ENCODE measurements at places on chromosomes 5 and 9.
A peak's percentile ranks its signal among the peaks of the same experiment; 100 is the strongest.

- no peak for DNase-seq
Measured at GRCh38 chr9:109806506-109807115, 26.6 kb downstream of the PALM2AKAP2 start.

DNA sequence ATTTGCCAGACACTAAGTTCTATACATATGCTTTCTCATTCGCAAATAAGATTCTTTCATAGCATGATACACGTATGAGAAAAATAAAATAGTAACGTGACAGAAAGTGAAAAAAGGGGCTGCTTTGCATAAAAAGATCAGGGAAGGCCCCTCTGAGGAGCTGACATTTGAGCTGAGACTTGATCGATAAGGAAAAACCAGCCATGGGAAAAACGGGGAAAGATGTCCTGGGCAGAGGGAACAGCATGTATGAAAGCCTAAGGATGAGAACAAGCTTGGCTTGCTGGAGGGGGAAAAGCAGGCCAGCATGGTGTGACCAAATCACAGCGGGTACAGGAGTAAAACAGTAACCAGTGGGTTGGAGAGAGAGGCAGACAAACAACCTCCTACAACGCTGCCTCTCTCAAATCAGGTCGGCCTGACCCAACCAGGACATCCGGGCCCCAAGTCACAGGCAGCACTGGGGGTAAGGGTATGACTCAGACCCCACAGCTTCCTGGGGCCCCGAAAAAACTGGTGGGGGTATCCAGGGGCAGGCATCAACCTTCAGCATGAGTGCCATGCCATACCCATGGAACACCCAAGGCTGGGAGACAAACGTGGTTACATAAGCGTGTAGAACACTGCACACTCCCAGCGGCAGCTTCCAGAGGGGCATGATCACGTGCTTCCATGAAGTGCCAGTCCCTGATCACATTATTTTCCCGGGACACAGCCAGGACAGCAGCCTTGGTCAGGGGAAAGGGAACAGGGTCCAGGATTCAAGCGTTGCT lies 2.2 kb downstream of the TNIP1 start:
- DNase-seq, result no peak

GRCh38 chr9:114117996-114118830 lies 19.1 kb upstream of the KIF12 start:
- no peak for DNase-seq

GRCh38 chr9:7921545-7922197 lies 122.1 kb upstream of the DMAC1 start:
- DNase-seq, result no peak

GRCh38 chr5:138716456-138716924 lies 36.7 kb upstream of the CTNNA1 start:
- no peak for DNase-seq

- DNase-seq, result no peak
Measured at GRCh38 chr9:14752271-14752670, 29.7 kb upstream of the CER1 start.

DNA sequence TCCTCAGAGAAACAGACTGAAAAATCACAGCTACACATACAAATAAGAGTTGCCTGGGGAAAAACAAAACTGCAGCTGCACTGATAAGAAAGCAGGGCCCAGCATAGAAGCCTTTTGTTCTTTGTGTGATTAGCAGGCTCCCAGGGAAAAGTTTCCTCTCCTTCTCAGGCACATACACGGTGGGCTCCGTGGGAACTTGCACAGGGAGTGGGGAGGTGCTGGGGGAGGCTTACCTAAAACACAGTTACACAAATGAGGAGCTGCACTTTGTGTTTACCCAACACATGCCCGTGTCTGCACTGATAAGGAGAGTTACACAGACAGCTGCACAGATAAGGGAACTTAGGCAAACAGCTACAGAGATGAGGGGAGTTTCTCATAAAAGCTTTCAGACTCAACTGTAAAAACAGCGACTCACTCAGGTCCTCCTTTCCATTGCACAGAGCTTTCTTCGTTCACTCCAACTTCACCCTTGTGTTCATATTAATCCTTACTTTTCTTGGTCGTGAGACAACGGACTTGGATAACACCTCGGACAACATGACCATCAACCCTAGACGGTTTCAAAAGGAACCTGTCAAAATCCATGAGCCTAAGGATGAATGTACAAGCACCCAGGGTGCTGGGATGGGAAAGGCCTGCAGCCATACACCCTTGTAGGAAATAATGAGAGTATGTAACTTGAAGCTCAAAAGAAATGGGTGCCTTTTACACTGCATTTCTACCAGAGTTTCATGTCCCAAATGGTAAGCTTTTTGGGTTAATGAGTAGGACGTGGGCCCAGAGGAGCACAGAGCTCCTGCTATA lies 50.8 kb downstream of the SERINC5 start:
- no peak for DNase-seq

- no peak for DNase-seq
Measured at GRCh38 chr5:173572431-173573125, 43.9 kb downstream of the BOD1 start.

- no peak for DNase-seq
Measured at GRCh38 chr9:935348-935965, 41.0 kb upstream of the DMRT3 start.

GRCh38 chr5:179901915-179902762 lies 5.6 kb downstream of the TBC1D9B start:
- DNase-seq, result no peak

GRCh38 chr5:113378081-113378480 lies 56.7 kb downstream of the TSSK1B start:
- no peak for DNase-seq

GRCh38 chr9:21919377-21920362 lies 74.5 kb downstream of the CDKN2A start:
- no peak for DNase-seq

DNA sequence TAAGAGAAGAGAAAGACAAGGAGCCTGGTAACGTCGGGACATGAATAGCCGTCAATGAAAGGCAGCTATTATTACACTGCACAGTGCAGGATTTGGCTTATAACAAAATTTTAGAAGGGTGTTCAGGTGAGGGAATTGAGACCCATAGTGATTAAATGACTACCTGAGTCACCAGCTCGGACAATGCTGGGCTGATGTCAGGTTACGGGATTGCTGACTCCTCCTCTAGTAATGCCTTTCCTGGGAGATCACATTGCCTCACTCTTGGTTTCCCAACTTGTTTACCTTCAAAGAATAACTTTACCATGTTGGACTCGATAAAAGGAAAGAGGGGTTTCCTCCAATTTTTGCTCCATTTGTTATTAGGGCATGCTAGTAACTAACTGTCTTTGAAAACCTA lies 132.6 kb downstream of the GHR start:
- DNase-seq, result no peak

GRCh38 chr9:104073098-104073769 lies 20.9 kb upstream of the SMC2 start:
- no peak for DNase-seq

DNA sequence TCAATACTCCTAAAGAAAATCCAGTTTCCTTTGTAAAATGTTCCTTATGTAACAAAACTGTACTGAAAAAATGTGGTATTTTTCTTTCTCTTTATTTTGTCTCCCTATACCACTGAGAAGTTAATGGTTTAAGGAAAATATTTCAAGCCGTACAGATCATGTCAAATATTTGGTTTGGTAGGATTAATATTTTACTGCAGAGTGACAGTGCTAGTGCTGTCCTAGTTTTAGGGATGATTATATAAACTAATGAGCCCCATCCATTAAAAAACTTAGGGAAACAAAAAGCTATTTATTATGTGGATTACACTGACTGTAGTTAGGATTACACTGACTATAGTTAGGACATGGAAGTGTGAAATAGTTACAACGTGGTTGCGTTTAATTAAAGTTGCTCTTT lies 209.1 kb downstream of the CD180 start:
- no peak for DNase-seq

DNA sequence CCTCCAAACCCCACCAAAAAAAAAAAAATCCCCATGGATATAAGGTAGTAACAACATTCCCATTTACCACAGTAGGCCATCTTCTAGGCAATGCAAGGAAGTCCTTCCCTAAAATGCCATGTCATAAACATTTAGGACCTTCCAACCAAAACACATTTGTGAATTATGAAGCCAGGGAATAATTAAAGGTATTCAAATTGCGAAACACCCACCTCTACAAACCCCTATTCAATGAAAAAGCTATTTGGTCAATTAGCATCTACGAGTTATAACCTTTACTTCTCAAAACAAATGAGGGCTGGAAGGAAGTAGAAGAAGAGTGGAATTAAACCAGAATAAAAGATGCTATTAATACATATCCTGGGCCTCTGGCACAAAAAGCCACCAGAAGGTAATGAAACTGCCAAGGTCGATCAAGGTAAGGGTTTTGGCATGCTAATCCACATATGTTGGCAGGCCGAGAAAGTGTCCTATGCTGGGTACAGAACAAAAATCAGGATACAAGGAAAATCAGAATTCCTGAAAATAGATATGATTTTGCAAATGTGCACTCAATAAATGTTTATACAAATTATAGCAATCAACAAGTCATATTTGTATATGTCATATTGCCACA lies 47.7 kb downstream of the MTMR12 start:
- no peak for DNase-seq

DNA sequence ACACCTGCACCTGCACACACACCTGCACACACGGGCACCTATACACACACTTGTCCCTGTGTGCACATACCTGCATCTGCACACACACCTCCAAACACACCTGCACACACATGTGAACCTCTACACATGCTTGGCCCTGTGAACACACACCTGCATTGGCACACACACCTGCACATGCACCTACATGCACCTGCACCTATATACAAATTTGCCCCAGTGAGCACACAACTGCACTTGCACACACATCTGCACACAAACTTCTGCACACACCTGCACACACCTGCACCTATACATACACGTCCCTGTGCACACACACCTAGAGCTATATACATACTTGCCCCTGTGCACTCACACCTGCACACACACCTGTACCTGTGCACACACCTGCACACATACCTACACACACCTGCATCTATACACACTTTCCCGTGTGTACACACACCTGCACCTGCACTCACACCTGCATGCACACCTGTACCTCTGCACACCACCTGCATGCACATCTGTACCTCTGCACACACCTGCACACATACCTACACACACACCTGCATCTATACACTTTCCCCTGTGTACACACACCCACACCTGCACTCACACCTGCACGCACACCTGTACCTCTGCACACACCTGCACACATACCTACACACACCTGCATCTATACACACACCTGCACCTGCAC lies 21.5 kb upstream of the LPCAT1 start:
- DNase-seq, result peak; percentile 5

DNA sequence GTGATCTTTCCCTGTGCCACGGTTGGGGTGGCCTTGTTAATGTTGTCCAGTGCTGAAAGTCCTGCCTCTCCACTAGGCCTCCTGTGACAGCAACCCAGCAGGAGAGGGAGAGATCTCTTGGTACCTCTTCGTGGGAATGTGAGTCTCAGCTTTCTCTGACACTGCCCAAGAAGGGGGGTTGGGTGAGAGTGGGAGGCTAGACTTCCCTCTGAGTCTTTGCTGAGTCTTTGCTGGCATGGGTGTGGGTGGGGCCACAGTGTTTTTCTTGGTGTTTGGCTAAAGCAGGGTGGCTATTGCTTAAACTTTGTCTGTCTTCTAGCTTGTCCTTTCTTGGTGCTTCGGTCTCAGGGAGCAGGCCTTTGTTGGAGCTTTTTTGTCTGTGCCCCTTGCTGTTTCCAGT lies 145.6 kb downstream of the GNA14 start:
- no peak for DNase-seq

DNA sequence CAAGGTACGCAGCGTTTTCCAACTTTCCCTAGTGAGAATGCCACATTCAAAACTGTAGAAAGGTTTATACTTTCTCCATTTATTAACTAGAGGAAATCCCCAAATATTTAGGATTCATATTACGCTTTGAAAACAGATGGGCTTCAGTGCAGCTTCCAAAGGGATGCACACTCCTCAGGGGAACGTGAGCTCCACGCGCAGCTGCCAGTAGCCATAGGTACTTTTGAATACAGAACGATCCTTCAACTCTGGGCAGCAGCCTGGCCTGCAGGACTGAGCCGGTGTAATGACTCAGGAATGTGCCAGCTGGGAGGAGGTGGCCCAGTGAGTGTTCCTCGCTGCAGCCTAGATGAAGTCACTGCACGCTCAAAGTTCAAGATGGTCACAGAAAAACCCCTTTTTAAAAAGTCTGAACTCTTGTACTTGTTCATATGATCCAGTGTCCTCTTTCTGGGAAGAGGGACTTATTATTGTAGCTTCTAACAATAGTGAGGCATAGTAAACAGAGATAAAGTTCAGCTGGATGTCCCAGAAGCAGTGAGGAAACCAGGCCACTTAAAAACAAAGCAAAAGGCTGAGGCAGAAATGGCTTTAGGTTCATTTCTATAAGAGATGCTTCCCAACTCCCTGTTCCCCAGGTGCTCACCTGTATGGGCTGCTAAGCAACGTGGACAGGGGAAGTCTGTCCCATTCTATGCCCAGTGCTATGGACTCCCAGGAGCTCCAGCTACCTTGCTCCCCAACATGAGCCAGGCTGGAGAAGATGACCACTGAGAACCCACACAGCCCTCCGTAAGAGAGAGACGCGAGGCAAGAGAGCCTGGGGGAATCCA lies 130.0 kb downstream of the LHFPL2 start:
- peak; percentile 80 for DNase-seq

DNA sequence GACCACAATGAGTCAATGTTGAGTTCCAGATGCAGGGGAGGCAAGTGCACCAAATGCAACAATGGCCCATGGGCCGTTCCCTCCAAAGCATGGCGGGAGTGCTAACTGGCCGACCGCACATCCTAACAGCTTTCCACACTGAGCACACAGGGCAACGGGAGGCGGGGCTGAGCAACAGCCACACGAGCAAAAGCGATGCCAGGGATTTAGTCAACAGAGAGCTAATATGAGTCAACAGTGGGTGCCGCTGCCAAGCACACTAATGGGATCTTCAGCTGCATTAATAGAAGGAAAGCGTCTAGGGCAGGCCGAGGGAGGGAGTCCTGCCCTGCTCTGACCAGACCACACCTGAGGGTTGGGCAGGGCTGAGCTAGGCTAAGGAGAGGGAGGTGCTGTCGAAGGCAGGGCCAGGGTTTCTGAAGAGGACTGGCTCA lies 4.6 kb downstream of the EPB41L4B start:
- no peak for DNase-seq

- no peak for DNase-seq
Measured at GRCh38 chr9:94302426-94302825, 26.0 kb downstream of the NUTM2F start.

- no peak for DNase-seq
Measured at GRCh38 chr5:10168254-10168653, 81.4 kb downstream of the ATPSCKMT start.

- DNase-seq, result no peak
Measured at GRCh38 chr5:60522292-60522905, 177.6 kb downstream of the DEPDC1B start.

All from 8988T (cell line).